ENCODE measurements at places on chromosomes 3 and 15.
A peak's percentile ranks its signal among the peaks of the same experiment; 100 is the strongest.

DNA sequence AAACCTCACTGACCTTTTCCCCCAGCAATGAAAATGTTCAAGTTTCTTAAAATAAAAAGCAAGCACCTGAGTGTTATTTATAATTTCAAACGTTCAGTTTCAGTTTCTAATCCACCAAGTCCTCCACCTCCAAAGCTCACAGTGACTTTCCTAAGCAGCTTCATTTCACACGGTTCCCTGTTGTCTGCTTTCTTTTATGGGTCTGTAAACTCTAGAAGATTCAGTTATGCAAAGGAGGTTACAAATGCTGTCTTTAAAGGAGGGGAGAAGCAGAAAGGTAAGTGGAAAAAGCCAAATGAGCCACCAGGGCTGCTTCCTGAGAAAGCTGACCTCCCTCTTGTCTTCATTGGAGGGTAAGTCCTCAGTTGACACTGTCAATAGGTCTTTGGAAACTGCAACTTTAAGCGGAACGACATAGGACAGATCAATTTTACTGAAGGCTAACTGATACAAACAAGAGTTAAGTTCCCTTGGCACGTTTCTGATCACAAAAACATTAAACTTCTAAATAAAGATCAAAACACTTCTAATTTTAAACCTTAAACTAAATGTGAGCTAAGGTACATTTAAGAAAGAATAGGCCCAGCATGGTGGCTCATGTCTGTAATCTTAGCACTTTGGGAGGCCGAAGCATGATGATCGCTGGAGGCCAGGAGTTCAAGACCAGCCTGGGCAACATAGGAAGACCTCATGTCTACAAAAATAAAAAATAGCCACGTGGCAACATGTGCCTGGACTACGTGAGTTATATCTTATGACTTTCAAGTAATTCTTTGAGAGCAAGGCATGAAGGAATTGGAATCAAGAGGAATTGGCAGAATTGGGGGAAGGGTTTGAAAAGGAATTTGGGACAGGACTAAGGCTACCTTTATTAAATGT is 151.9 kb upstream of the UBE2E1 start:
- no peak for DNase-seq

DNA sequence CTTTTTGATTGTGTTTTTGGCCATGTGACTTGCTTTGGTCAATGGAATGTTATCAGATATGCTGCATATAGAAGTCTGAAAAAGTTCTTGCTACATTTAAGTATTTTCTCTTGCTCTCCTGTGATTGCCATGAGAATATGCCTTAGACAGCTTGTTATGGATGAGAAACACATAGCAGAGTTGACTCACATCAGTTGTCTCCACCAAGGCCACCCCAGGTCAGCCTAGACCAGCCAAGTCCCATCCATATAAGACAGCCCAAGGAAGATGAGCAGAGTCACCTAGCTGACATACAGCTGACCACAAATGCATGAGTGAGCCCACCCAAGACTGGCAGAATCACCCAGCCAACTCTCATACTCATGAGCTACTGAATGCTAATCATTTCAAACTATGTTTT is 153.0 kb downstream of the THRB start:
- no peak for DNase-seq

DNA sequence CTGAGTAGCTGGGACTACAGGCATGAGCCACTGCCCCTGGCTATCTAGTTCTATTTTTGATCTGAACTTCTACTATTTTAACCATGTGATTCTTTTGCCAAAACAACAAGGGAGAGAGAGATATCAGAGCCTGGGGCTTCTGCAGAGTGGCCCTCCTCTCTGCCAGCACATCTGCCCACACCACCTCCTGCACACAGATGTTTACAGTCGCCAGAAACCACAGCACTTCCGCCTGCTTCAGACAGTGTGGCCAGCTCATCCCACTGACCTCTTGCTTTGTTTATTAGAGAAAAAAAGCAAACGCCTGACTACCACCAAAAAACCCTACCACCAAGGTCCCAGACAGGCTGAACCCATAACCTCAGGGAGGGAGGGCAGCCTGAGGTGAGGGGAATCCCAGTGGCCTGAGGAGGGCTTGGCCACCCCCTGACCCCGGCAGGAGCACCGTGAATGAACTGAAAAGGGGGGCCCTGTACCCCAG is 85.9 kb upstream of the ABHD2 start:
- DNase-seq: peak; percentile 72

- no peak for DNase-seq
These were observed 240.7 kb downstream of the SHOX2 start for GRCh38 chr3:157865352-157866000.

GRCh38 chr3:69091389-69092029 is 6.8 kb downstream of the ARL6IP5 start:
- no peak for DNase-seq
